ENCODE measurements at places on chromosomes 7 and 10.

DNA sequence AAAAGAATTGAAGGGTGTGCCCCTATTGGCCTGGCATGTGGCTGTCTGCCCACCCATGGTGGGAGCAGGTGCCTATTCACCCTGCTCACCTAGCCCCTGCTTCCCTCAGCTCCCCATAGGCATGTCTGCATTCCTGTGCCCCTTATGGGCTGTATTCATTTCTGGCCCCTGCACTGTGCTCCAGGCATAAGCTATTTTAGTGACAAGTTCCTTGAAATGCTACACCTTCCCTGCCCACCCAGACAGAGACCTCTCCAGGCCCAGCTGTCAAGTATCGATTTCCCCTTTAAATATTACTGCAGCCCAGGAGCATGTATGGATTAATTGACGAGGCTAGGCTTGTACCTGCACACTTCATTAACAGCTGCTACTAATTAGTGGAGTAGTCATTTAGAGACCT, 235.4 kb downstream of the RPS24 start:
- DNase-seq, result no peak

DNA sequence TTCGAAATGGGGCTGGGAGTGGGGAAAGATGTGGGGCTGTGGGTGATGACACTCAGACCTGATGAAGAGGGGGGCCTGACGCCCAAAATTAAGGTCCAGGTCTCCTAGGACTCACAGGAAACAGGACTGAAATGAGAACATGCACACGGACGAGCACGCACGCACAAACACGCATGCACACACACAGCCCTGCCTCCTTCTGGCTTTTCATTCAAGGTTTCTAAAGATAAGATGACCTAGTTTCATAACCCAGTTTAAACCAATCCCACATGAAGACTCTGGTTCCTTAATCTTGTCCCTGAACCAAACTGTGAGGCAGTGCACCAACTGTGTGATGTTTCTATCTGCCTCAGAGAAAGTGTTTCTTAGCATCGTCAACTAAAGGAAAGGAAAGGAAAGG, 162.0 kb downstream of the DGKI start:
- DNase-seq, result no peak

DNA sequence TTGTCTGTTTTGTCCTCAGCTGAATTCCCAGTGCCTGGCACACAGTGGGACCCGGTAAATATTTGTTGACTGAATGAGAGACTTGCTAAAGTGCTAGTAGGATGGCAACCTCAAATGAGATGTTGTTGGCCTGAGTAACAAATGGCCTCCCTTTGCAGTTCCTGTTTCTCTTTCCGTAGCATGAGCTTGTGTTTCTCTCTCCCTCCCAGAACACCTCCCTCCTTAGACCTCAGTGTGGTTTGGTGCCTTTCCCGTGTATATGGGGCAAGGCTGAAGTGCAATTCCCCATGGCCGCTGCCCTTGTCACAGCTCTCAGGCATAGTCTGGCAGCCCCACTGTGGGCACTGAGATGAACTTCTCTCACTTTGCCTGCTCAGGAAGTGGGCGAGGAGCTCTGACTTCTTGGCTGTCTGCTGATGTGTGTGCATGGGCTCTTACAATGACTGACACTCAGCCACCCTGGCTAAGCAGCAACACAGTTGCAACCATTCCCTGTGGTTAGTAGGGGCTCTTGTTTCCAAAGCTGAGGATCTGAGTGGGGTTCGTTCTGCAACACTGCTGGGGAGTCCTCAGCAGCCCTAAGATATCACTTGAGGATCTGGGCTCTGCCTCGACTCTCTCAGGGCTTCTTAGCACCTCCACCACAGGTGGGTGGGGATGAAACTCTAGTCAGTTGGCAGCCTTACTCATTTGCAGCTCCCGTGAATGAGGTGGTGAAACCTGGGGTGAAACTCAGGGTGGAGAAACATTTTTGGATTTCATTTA, 136.1 kb downstream of the ICA1 start:
- peak; percentile 80 for DNase-seq

- DNase-seq, result no peak
Observed at GRCh38 chr10:92789067-92789466, 59.3 kb upstream of the EXOC6 start.

DNA sequence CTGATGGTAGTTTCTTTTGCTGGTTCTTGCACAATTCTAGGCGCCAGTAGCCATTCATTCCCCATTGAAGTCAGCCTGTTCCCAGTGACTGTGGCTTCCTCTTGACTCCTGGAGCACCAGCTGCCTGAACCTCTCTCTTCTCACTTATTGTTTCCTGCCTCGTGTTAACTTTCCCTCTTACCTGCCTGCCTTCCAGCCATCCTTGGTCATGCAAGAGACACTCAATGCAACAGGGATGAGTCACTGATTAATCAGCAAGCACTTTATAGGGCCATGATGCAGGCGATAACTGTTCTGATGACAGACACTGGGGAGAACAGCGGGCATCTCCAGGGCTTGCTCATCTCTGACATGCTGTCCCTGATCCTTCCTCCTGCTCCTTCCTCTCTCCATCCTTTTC, 122.0 kb downstream of the PLCE1 start:
- DNase-seq, result no peak

DNA sequence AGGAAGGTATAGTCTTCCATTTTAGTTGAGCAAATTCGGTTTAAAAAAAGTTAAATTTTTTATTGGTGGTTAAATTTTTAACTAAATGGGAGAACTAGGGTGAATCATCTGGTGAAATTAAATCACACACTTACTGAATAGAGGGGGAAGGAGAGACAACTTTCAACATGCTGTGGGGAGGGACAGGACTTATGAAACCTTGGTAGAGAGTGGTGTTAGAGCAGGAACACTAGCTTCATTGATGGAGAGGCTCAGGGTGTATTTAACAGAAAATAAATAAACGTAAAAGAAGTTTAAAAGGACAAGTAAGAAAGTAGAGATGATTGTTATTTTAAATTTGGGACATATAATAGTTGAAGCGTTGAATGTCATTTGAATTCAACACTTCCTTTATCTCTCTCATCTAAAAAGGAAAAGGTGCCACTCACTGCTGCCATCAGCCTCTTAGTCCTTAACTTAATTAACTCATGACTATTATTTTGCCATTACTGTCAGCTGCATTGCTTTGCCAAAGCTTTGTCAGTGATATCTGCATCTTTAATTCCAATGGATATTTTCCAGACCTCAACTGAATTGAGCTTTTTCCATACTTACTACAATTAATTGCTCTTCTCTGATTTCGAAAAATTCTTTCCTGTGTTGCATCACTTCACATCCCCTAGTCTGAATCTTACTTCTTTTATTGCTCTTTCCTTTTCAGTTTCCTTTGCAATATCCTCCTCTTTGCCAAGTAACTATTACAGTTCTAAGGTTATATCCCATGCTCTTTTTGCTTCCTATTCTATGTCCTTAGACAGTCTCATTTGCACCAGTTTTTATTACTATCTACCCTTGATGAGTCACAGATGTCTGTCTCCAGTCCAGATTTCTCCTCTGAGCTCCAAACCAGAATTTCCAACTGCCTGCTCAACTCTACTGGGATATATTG, 71.7 kb downstream of the GNAT3 start:
- DNase-seq, result no peak

DNA sequence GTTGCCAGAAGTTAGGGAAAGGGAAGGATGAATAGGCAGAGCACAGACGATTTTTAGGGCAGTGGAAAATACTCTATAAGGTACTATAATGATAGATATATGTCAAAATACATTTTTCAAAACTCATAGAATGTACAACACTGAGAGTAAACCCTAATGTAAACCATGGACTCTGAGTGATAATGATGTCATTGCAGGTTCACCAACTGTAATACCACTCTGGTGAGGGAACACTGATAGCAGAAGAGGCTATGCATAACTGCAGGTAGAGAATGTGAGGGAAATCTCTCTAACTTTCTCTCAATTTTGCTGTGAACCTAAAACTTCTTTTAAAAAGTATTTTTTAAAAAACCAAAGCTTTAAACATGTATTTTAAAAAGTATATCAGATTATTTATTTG, 22.1 kb downstream of the POT1 start:
- DNase-seq, result no peak

- DNase-seq, result no peak
Observed at GRCh38 chr10:85901599-85901998, 465.0 kb downstream of the GRID1 start.

- DNase-seq, result no peak
Observed at GRCh38 chr7:12637819-12638592, 49.4 kb upstream of the ARL4A start.

DNA sequence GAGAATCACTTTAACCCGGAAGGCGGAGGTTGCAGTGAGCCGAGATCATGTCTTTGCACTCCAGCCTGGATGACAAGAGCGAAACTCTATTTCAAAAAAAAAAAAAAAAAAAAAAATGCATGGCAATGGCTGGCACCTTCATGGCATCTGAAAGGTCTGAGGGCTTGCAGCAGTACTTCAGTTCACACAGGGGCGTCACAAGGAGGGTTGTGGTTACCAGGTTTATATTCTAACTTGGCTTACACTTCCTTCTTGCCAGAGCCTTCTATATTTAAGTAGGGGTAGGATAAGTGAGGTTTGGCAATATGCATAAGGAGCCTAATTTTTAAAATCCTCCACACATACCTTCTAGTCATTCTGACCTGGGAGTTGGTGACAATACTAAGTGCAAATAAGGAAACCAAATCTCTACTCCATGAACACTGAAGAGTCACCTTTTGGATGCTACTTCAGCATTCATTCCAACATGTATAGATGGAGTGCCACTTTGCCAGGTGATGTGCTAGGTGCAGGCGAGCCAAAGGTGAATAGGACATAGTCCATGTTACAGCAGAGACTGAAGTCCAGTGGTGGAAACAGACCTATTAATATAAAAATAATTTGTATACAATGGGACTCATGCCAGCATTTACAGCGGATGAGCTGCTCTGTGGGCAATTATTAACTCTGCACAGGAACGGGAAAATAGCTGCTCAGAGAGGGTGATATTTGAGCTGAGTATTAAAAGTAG, 57.8 kb upstream of the PDCD4 start:
- DNase-seq, result no peak
